T-helper 2 cell treated with Interferon-gamma antibody and Interleukin-4, amounts not matched to agents 5 μg/mL and 100 μg/mL, for 36 hours (primary cell): ENCODE measurements at places on chromosomes 6 and 20.

DNA sequence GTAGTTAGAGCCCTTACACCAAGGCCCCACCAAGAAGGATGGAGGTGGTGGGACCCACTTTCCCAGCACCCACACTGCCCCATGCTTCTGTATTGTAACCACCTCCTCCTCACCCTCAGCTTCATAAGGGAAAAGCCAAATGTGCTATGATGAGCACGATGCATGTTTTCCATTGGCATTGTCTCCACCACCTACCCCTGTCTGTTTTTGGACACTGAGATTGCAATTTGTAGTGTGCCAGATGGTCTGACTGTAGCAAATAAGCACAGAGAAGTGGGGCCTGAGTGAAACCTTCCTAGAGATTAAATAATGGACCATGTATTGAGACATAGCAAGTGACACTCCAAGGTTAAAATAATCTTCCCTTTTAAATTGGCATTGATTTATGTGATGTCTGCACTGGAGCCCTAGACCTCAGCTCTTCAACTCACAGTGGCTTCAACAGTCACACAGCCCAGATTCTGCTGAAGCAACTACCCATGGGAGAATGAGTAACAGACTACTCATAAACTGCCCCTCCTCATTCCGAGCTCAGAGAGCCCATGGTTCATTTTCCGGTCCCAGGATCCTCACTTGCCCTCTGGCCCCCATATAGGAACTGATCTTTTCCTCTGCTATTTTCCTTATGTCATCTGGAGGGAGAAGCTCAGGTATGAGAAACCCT lies 177.9 kb downstream of the COL9A1 start:
- H3K4me1 ChIP-seq: no peaks in the 10 kb centered on the region
- H3K36me3 ChIP-seq: no peaks in the 10 kb centered on the region
- no peak for DNase-seq
- no peak overlapping the region for H3K4me3 ChIP-seq

GRCh38 chr20:39248171-39248861 lies 286.2 kb downstream of the DHX35 start:
- no peak overlapping the region for H3K4me3 ChIP-seq
- peaks cover 3% of the 10 kb centered on the region for H3K27me3 ChIP-seq
- H3K36me3 ChIP-seq: no peaks in the 10 kb centered on the region
- no peak overlapping the region for H3K27ac ChIP-seq

GRCh38 chr6:25698631-25699030 lies 46.6 kb downstream of the SCGN start:
- H3K27me3 ChIP-seq: peaks cover 6% of the 10 kb centered on the region
- no peak overlapping the region for H3K4me3 ChIP-seq
- H3K4me1 ChIP-seq: no peaks in the 10 kb centered on the region

DNA sequence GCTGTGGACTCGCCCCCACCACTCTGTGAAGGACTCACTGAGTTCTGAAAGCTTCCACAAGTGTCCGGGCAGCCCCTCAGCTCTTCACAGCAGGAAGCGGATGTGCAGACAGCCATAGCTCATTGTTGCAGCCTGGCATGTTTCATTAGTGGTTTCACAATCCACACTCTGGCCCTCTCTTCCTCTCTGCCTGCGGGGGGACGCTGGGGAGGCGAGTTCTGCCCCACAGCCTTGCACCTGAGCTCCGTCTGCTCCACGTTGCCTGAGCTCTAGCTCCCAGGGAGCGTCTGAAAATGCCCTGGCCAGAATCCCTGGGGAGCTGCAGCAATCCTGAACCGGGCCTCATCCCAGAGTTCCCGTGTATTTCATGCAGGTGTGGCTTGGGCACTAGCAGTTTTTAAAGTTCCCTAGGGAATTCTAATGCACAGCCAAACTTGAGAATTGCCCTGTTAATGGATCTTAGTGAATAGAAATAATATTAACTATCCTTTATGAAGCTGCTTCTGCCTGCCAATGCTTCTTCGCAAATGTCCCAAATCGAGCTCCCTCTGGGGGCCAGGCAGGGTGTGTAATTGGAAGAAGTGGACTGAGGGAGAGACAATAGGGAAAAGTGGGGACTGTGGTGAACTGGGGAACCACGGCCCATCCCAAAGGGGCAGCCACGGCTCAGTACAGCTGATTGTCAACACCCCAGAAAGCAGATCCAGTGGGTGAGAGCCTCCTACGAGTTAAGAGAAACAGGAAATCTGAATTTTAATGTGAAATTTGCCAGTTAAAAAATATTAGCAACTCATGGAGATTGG lies 51.5 kb downstream of the CTCFL start:
- H3K27ac ChIP-seq: no peak overlapping the region
- peaks cover 13% of the 10 kb centered on the region for H3K4me1 ChIP-seq
- no peaks in the 10 kb centered on the region for H3K36me3 ChIP-seq
- no peak for DNase-seq

DNA sequence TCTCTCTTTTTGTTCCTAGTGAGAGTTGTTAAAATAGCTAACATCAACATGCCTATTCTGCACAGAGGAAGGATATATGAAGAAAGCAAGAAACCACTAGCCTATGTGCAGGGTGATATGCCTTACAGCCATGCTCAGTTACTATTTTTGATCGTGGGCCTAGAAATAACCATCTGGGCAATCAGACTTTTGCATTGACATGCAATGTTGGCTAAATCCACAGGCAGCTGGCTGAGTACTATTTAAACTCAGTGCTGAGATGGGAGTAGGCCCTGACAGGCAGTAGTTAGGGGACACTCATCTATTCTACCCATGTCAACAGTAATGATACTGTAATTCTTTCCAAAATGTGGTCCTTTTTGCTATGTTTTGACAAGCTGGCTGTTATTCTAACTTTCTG lies 89.6 kb downstream of the HDGFL1 start:
- H3K4me3 ChIP-seq: no peak overlapping the region
- H3K27ac ChIP-seq: no peak overlapping the region
- H3K4me1 ChIP-seq: no peaks in the 10 kb centered on the region
- DNase-seq: no peak
- H3K27me3 ChIP-seq: no peaks in the 10 kb centered on the region
- no peaks in the 10 kb centered on the region for H3K36me3 ChIP-seq

- no peaks in the 10 kb centered on the region for H3K4me1 ChIP-seq
- no peak overlapping the region for H3K27ac ChIP-seq
- H3K36me3 ChIP-seq: no peaks in the 10 kb centered on the region
- DNase-seq: no peak
These were observed 421.6 kb upstream of the EYS start for GRCh38 chr6:66128656-66129055.

DNA sequence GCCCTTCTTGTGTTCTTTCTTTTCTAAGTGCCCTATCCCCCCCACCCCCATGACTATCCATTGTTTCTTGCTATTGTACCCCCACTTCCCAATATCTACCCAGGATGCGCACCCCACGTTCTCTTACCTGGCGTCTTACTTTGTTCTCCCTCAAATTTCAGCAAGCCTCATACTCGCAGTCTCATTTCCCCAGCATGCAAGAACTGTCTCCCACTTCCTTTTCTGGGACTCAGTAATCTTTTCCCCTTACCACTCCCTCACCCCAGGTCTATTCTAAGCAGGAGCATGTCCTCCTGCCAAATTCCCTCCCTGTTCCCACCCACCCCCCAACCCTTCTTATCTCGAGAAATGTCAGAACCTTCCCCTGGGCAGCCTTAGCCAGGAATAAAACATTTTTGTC lies 1.7 kb upstream of the EHMT2 start:
- DNase-seq: no peak
- peak overlapping the region; percentile 71 for H3K27ac ChIP-seq
- H3K4me1 ChIP-seq: peaks cover 27% of the 10 kb centered on the region
- peak overlapping the region; percentile 68 for H3K4me3 ChIP-seq
- no peaks in the 10 kb centered on the region for H3K27me3 ChIP-seq

DNA sequence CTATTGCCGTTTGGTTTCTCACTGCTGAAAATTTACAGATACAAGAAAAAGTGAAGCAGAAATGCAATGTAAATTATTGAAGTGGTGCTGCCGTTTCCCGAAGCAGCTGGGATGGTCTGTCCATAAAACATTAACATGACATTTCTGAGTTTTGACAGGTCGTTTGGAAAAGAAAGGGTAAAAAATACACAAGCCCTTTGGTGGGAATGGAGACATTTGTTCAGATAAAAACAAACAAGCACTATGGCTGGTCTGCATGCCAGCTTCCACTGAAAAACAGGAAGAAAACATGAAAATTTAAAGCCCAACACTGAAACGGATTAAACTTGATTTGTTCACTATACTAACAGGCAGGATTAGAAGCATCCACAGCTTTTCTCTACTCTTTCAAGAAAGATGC lies 155.2 kb downstream of the FRK start:
- peaks cover 4% of the 10 kb centered on the region for H3K27me3 ChIP-seq
- H3K4me3 ChIP-seq: no peak overlapping the region
- no peaks in the 10 kb centered on the region for H3K36me3 ChIP-seq
- DNase-seq: no peak
- no peak overlapping the region for H3K27ac ChIP-seq
- no peaks in the 10 kb centered on the region for H3K4me1 ChIP-seq
